Brain pericyte (primary cell): ENCODE measurements at places on chromosomes 7 and 10.

DNA sequence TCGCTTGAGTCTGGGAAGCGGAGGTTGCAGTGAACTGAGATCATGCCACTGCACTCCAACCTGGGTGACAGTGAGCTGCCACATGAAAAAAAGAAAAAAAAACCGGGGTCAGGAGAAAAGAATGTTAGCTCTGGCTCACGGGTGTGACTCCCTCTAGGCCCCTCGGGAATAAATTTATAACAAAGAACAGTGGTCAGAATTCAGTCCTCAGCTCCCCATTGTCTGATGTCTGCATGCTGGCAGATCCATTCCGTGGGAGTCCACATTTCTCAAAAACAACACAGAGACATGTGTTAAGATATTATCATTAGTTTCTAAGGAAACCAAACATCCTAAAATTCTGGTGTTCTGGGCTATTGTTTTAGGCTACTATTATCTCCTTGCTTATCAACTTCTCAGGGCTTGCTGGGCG is 90.6 kb downstream of the MARCHF5 start:
- DNase-seq: no peak

GRCh38 chr7:166338-167060 is 25.9 kb upstream of the FAM20C start:
- no peak for DNase-seq

GRCh38 chr10:84543948-84544347 is 215.6 kb downstream of the CCSER2 start:
- DNase-seq: no peak

GRCh38 chr10:116014871-116015582 is 258.0 kb downstream of the GFRA1 start:
- no peak for DNase-seq

GRCh38 chr10:132724446-132724845 is 61.5 kb downstream of the NKX6-2 start:
- no peak for DNase-seq

DNA sequence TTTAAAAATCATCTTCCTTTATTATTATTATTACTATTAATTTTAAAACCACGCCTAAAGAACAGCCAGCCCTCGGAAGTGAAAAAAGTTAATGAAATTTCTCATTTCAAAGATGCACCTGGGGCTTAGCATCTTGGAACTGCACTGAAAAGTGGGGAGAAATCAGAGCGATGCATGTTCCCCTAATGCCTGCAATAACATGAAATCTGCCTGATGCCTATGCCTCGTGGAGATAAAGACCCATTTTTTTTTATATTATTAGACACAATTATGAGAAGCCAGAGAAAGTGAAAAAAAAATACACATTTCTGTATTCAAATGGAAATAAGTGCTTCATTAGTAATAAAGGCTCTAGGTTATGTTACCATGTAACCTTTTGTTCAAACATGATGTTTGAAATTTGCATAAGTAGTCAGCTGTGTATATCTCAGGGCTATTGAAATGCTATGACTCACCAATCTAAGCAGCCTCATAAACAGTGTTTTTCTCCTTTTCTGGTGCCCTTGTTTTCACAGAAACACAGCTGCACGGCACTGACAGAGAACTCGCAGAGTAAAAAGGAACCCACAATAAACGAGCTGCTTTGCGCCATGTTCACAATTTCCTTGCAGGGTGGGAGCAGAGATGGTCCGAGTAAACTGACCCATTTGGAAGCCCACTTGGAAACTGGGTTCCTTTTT is 175.8 kb upstream of the PRKCQ start:
- peak; percentile 56 for DNase-seq

- DNase-seq: no peak
These were observed 125.6 kb downstream of the SEMA3A start for GRCh38 chr7:84069033-84069432.

DNA sequence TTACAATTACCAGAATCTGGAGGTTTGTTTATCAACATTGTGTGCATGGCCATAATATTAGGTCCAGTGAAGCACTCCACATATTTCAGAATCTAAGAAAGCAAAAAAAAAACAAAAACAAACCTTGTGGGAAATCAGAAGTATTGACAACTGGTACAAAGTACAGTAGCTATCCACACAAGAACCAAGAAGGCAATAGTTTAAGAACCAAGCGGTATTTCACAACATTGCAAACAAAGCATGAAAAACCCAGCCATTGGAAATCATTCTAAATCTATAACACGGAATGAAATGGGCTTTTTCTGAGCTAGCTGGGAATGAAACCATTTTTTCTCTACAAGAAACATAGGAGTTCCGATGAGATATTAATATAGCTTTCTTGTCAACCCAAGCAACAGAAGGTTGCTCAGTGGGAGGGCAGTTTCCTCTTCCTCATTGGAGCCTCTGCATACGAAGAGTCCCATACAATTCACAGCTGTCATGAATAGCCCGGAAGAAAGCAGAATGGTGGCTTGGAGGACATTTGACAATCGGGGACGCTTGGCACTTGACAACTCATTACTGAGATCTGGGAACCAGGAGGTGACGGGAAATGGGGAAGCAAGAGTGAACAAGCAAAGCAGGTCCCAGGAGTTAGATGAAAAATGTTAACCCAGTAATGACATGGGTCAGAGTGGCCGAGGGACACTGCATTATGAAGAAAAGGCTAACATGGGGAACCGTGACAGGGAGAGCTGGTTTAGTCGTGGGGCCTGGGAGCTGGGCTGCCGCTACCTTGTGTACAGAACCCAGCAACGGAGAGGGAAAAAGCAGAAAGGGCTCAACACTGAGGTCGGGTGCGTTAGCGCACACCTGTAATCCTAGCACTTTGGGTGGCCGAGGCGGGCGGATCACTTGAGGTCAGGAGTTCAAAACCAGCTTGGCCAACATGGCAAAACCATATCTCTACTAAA is 7.8 kb downstream of the PHYH start:
- DNase-seq: no peak

DNA sequence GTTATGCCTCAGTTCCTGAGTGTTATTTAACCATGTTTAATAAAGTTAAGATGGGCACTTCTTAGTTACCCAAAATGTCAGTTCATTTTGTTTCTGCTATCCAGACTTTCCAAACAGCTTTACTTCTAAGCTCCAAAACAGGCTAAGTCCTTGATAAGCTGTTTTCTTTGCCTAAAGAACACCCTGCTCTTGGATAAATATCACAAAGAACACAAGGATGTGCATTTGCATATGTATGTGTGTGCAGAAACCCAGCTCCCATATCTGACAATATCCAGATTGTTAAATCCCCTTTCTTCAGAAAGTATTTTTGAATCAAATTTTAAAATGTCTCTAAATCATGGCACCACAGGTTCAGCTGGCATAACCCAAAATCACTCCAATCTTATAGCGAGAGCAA is 19.6 kb downstream of the FAM13C start:
- no peak for DNase-seq

GRCh38 chr7:70263471-70264255 is 665.4 kb downstream of the AUTS2 start:
- no peak for DNase-seq

DNA sequence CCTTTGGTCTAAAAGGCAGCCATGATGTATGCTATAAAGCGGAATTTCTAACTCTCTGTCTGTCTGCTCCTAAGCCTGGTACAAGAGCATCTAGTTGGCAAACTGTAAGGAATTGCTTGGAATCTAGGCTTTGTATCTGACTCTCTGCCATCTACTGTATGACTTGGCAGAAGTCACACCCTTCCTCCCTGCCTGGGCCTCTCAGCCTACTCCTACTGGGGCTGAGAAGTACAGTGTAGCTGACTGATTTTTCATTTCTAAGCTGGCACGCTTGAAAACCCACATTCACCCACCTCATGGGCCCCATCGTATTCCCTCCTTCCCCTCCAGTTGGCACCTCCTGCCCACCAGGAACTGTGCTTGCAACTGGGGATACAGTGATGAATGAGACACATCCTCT is 435.2 kb downstream of the PLXNA4 start:
- DNase-seq: no peak

DNA sequence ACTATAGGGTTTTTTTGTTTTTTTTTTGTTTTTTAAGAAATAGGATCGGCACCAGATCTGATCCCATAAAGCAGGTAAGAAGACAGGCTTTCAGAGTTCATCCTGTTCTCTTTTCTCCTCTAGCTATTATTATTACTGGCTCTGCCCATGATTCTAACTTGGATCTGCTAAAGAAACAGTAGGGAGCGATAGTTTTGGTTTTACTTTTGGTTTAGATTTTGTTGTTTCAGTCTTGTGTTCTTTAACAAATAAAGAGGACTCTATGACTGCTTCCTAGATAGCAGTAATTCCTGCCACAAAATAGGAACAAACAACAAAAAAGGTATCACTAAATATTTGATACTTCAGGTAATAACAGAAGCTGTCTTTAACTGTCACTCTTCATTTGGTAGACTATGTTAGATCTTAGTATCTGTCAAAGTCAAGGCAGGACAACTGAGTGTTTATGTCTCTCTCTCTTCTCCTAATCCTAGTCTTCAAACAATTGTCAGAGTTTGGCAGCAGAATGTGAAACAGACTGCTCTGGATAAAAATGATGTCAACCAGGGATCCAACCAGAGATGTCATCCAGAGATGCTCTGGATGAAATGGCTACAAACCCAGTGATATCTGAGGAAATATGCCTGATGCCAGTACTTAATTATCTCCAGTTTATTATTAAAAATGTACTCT is 99.8 kb downstream of the KMT2C start:
- DNase-seq: no peak

DNA sequence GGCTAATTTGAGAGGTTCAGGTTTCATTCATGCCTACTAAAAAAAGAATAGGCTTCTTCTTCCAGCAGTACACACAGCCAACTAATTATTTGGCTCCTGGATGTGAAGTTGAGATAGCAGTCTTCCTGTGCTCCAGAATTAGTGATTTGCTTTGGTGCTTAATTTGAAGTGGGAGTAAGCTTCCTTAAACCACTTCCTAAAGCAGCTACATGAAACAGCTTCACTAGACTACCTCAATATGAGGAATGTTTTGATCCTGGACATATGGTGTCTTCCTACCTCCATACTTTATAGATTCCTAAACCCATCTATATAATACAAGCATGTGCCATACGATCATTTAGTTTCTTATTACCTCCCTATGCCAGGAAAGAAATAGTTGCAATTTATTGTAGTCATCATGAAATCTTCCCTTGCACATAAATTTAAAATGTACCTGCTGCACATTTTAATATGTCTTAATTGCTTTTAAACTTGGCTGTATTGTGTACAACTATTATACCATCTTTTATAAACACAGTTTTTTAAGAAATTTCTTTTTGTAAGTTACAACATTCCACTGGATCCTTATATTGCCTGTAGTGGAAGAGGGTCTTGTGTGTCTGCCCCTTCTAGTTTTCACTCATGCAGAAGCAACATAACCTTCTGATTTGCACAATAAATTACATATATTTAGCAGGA is 8.6 kb downstream of the VIM start:
- DNase-seq: no peak

- DNase-seq: no peak
These were observed 91.7 kb downstream of the CFAP58 start for GRCh38 chr10:104445359-104445758.

DNA sequence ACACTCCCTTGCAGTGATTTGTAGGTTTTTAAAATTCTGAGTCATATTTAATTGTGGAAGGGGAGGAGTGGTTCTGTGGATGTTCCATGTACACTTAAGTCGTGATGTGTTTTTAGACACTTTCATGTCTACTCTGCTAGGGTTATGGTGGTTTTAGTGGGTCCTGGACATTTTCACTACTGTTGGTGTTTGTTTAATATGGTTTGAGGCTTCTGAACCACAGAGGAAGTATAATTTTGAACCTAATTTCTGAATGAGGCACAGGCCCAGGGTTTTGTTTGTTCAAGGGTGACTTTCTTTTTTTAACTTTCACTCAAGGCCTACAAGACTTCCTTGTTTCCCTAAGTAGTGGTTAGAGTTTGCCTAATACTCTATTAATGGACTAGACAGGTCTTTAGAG is 13.3 kb downstream of the SLC26A5 start:
- DNase-seq: no peak

- no peak for DNase-seq
These were observed 6.4 kb downstream of the UPF2 start for GRCh38 chr10:12036073-12036655.

GRCh38 chr10:12534824-12535223 is 185.5 kb downstream of the CAMK1D start:
- no peak for DNase-seq

DNA sequence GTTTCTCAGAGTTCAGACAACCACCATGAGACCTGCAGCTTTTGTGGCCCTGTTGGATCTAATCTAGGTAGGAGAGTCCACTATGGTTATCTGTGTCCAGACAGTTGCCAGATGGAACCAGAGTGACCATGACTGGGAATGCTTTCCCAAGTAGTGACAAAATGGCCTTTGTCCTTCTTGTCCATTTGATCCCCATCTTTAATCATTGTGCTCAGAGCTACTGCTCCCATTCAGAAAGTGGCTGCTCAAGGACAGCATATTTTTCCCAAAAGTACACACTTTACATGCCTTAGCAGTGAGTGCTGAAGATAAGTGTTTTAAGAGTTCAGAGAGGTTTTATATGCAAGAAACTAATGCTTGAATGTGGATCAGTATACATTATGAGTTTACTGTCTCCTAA is 5.4 kb upstream of the ACSM6 start:
- DNase-seq: no peak

GRCh38 chr10:90276894-90277475 is 575.6 kb downstream of the KIF20B start:
- DNase-seq: no peak

- no peak for DNase-seq
These were observed 66.8 kb downstream of the TMEM168 start for GRCh38 chr7:112723416-112723815.

GRCh38 chr7:11650030-11650429 is 182.0 kb downstream of the THSD7A start:
- no peak for DNase-seq

- DNase-seq: no peak
These were observed 18.1 kb downstream of the NOC3L start for GRCh38 chr10:94344522-94345122.

GRCh38 chr10:70418229-70418628 is 14.3 kb downstream of the EIF4EBP2 start:
- DNase-seq: no peak

DNA sequence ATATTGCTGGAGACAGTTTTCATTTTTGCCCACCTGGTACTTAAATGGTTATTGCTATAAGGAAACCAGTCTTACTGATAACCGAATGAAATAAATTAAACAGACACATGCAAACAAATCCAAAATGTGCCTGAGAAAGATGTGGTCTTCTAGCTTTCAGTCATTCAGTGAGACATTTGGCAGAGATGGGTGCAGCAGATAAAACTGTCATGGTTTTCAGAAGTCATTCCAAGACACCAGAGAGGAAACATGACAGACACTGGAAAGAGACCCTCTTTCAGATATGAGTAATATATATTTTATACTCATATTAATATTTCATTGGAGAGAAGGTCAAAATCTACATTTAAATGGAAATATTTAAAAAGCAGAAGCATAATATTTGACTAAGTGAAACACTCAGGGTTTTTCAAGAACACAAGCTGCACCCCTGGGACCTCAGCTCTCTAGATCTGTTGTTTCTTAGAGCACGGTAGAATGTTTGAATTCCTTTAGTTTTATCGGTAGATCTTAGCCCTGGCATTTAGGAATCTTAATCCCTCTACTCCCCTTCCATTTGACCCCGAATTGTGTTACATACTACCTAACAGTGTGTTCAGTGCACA is 246.1 kb downstream of the AUTS2 start:
- DNase-seq: no peak

- DNase-seq: peak; percentile 52
These were observed 12.0 kb upstream of the MARVELD1 start for GRCh38 chr10:97701438-97702069.

GRCh38 chr10:89029785-89030437 is 39.3 kb downstream of the FAS start:
- DNase-seq: no peak

- DNase-seq: no peak
These were observed 16.0 kb downstream of the SAMD8 start for GRCh38 chr10:75127471-75127870.
